Renal pelvis (tissue), 12 donors: ENCODE measurements at places on chromosomes 3 and 15. TPM values are rescaled to one million over a fixed set of nuclear protein-coding genes. Genes with fewer than 3 reads are reported as not detected.
A peak's percentile ranks its signal among the peaks of the same experiment; 100 is the strongest.

ITIH4 gene
- polyA plus RNA-seq: 14.9 TPM

DNA sequence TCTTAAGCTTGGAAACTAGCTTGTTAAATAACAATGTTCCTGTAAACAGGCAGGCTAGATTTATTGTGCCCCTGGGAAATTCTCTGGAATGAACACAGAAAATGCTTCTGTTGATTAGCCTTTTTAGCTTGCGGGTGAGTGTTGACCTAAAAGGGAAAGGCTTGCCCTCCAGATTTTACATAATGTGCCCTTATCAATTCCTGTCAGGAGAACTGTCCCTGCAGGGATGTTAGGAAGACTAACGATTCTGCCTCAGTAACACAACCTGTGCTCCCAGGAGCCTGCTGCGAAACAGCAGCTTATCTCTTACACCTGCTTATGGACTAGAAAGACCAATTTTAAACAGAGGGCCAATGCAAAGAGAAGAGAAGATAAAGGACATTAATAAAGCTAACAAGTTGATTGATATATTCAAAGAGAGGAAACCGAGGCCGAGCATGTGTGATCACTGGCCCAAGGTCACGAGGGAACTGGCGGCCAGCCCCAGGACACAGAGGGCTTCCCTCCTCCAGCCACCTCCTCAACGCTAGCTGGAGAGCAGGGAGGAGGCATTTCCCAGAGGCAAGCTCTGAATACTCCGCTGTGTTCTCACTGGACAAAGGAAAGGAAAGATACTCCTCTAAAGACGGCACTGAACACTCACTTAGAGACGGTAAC, 48.4 kb upstream of the TJP1 start:
- DNase-seq: peak; percentile 83

TNIK gene
- polyA plus RNA-seq: 23.7 TPM

- no peak for DNase-seq
Observed at GRCh38 chr3:157099326-157100095, 60.4 kb downstream of the CCNL1 start.

DNA sequence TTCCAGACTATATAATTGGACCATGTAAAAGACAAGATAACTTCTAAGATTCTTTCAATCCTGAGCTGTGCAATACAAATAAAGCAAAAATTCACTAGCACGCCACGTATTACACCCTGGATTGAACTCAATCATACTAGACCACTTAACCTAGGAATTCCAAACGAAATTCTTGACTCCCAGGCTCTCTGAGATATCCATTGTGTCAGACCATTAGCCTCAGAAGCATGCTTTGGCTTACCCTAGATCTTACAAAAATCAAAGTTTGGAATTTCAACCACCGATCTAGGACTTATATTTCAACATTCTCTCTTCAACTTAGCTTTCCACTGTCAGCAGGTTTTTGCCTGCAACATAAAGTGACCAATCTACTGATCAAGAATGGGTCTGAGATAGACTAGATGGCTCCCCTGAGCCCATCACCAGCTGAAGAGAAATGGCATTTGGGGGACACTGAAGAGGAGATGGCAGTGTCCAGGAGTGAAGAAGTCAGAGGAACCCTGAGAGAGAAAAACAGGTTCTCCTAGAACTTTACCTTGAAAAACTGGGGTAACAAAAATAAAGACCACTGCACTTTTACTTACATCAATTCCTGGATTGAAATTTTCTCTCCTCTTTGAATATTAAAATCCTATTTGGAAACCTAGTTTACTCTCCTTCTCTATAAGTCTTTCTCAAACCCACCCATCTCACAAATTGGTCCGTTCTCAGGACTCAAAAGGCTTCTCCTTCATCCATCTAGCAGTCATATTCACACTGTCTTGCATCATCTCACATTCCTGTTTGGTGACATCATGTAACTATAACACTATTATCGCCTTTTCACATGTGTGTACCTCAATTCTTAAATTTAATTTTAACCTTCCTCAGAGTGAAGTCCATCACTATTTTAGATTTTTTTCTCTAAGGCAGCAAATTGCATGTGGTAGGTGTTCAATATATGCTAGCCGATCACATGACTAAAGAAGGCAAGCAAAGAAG, 18.5 kb downstream of the CPNE4 start:
- no peak for DNase-seq

GRCh38 chr15:73686781-73687256, 2.6 kb downstream of the CD276 start:
- no peak for DNase-seq

TIPIN gene
- 17.4 TPM for polyA plus RNA-seq

SNURF gene
- 7.9 TPM for polyA plus RNA-seq

SH2D7 gene
- polyA plus RNA-seq: 0.93 TPM

DNA sequence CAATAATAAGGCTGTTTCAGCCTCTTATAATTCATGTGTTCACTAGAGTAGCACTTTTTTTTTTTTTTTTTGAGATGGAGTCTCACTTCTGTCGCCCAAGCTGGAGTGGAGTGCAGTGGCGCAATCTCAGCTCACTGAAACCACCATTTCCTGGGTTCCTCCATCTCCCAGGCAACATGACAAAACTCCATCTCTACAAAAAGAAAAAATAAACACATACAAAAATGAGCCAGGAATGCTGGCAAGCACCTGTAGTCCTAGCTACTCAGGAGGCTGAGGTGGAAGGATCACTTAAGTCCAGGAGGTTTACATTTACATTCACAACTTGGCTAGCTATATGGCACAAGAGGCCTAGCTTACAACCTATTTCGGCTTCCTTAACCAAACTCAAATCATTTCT, 6.8 kb downstream of the USP4 start:
- no peak for DNase-seq

OR5H15 gene
- not detected for polyA plus RNA-seq

DNA sequence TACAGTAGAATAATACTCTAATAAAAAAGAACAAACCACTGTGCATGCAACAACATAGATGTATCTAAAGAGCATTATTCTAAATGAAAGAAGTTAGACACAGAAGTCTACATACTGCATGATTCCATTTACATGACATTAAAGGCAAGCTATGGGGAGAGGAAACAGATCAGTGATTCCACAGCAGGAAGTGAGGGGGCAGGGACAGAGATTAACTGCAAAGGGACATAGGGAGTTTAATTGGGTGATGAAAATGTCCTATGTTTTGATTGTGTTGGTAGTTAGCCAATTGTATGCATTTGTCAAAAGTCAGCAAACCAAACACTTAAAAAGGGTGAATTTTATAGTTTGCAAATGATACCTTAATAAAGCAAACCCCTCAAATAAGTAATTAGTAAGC, 13.8 kb downstream of the CRYGS start:
- DNase-seq: no peak

TPRG1 gene
- polyA plus RNA-seq: 0.30 TPM

MASP1 gene
- 8.5 TPM for polyA plus RNA-seq

- DNase-seq: no peak
Observed at GRCh38 chr3:53039376-53039752, 6.5 kb downstream of the SFMBT1 start.

SPATA12 gene
- 0.17 TPM for polyA plus RNA-seq

GRCh38 chr15:85707519-85708338, 87.0 kb downstream of the KLHL25 start:
- DNase-seq: peak; percentile 69

ALDH1A3 gene
- 2.1 TPM for polyA plus RNA-seq

WDR93 gene
- polyA plus RNA-seq: 3.4 TPM

- no peak for DNase-seq
Observed at GRCh38 chr3:122462406-122462805, 46.5 kb upstream of the WDR5B start.

TGM5 gene
- not detected for polyA plus RNA-seq

DNA sequence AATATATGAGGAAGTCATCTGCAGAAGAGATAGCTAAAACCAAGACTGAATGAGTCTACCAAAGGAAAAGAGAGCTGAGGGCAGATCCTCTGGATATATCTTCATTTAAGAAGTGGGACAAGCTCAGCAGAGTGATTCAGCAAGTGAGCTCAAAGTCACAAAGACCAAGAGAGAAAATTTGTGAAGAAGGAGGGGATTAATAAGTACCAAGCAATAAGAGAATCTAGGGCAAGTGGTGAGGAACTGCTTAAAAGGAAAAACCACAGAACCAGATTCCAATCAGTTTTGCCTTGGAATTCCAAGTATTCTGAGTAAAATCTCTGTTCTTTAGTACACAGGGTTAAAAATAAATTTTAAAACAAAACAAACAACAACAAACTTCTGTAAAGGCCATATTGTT, 3.6 kb downstream of the EHHADH start:
- DNase-seq: no peak

- DNase-seq: no peak
Observed at GRCh38 chr3:39122813-39123212, 15.3 kb downstream of the TTC21A start.

GRCh38 chr3:127751163-127751621, 71.1 kb downstream of the MGLL start:
- no peak for DNase-seq

GRCh38 chr3:37899101-37899707, 37.5 kb downstream of the CTDSPL start:
- no peak for DNase-seq

DNA sequence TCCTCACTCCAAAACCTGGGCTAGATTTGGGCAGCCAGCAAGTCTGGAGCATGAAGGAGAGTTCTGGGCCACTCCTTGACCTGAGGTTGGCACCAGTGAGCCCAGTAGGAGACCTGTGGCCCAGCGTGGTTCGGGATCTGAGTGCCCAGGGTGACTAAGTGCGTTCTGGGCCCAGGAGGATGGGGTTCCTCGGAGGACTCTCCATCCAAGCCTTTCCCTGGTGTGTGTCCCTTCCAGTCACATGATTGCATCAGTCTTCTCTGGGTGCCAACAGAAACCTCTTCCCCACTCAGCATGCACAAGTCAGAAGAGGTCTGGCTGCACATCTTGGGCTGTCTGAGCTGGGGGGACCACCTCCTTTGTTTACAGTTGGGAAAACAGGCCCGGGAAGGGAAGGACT, 14.9 kb downstream of the TMEM43 start:
- DNase-seq: no peak

DNA sequence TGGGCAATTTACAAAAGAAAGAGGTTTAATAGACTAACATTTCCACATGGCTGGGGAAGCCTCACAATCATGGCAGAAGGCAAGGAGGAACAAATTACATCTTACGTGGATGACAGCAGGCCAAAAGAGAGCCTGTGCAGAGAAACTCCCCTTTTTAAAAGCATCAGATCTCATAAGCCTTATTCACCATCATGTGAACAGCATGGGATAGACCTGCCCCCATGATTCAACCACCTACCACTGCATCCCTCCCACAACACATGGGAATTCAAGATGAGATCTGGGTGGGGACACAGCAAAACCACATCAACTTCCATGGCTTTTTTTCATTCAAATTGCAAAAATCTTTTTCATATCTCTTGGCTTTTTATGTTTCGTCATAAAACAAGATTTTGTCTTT, 67.6 kb upstream of the GADL1 start:
- no peak for DNase-seq

DNA sequence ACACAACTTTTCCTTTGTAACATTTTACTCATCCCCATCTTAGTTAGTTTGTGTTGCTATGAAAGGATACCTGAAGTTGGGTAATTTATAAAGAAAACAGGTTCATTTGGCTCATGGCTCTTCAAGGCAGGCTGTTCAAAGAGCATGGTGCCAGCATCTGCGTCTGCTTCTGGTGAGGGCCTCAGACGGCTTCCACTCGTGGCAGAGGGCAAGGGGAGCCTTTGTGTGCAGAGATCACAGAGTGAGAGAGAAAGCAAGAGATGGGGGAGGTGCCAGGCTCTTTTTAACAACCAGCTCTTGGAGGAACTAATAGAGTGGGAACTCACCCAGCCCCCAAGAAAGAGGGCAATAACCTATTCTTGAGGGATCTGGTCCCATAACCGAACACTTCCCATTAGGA, 23.1 kb downstream of the PLA2G4F start:
- DNase-seq: no peak

DNA sequence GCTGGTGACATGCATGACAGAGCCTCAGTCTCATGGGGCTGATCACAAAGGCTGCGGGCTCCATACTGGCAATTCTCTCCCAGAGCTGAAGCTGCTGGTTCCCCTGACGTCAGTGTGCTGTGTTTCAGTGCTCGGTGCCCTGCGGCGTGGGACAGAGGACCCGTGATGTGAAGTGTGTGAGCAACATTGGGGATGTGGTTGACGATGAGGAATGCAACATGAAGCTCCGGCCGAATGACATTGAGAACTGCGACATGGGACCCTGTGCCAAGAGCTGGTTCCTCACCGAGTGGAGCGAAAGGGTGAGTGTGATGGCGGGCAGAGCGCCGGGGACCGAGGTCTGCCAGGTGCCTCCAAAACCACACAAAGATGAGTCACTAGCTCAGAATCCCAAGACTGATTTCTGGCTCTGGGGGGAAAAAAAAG, 62.0 kb upstream of the NR2E3 start:
- DNase-seq: no peak

TUSC7 gene
- polyA plus RNA-seq: not detected
